Kidney (tissue), 22 donors: ENCODE measurements at places on chromosomes 5 and 9.

DNA sequence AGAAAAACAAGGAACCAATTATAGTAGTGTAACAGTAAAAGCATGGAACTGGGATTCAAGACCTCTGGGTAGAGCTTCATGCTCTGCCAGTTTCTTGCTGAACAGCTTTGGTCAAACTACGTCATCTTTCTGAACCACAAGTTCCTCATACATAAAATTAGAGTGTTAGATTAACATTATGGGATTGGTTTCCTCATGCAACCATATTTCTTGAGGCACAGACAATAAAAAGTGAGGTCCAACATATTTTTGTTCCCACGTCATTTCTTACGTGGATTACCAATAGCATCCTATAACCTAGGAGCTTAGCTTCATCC, 354.8 kb downstream of the TMEM232 start:
- DNase-seq, result no peak
- H3K36me3 ChIP-seq, result no peaks in the 10 kb centered on the region
- H3K4me1 ChIP-seq, result no peaks in the 10 kb centered on the region
- H3K27ac ChIP-seq, result no peak overlapping the region
- no peaks in the 10 kb centered on the region for H3K27me3 ChIP-seq

DNA sequence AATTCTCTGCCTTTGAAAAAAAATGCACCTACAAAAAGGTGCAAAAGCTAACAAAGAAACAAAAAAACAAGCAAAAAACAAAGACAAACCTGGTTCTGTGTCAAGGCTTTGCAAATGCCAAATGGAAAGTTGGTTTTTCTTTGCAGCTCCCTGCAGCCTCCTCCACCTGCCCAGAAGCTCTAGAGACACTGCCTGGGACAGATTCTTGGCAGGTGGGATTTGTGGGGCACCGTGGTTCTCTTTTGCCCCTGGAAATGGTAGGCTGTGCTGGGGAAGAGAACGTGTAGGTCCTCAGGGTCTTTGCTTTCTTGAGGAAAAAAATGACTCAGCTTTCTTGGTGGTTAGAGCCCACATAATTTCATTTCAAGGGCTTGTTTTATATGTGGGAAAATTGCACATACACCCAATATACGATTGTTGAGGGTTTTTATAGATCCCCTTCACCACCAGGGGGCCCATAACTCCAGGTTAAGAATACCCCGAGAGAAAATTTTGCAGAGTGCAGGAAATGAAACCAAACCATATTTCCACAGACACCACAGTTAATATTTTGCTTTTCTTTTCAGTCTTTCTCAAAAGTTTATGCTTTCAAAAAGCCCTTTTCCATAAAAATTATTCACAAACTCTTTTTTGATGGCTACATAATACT, 58.7 kb downstream of the NXNL2 start:
- no peak overlapping the region for H3K27ac ChIP-seq
- no peaks in the 10 kb centered on the region for H3K36me3 ChIP-seq
- H3K4me1 ChIP-seq, result no peaks in the 10 kb centered on the region
- no peak overlapping the region for H3K4me3 ChIP-seq

DNA sequence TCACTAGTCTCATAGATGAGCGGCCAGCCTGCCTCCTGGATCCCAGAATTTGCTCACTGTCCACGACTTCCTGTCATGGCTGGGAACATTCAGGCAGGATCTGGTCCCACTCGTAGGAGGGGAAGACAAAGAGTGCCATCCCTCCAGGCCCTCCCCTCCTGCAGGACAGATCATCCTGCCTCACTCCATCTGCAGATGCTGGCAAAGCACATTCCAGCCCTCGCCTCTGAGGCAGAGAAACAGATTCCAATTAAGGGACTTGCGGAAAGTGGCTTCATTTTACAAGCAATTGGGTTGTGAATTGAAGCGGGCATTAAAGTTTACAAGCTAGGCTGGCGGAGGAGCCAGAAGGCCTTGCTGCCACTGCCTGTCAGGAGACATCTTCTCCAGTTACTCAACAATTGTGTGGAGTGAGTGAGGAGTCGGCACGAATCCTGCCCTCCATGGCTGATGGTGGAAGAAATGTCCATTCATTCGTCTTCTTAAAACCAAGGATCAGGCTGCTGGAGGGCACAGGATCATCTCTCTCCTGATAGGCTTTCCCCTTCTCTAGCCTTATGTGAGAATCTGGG, 41.8 kb upstream of the KCNMB1 start:
- DNase-seq, result peak; percentile 53
- no peak overlapping the region for H3K4me3 ChIP-seq
- H3K4me1 ChIP-seq, result no peaks in the 10 kb centered on the region
- no peaks in the 10 kb centered on the region for H3K27me3 ChIP-seq
- H3K27ac ChIP-seq, result no peak overlapping the region

DNA sequence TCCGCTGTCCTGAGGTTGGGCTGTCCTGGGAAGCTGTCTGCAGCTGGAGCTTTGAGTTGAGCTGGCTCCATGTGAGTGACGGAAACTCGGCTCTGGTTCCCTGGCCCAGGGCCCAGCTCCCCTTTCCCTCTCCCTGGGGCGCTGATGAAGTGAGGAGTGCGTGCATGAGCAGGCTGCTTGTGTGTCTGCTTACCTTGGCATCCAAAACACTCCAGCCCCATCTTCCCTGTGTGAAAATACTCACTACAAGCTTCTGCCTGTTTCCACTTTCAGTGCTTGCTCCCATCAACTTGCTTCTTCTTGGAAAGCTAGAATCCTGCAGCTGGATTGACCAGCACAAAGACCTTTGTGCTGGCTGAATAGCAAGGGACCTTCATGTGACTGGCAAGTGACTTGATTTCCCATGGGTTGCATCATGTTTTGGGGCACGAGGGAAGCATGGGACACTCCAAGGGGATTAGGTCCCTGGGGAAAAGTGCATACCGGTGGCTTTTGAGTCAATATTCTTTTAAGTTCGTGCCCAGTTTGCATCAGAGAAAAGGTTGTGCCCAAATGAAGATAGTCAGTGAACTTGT, 198.1 kb downstream of the GADD45G start:
- H3K27ac ChIP-seq, result no peak overlapping the region
- no peak overlapping the region for H3K4me3 ChIP-seq
- H3K27me3 ChIP-seq, result no peaks in the 10 kb centered on the region
- H3K36me3 ChIP-seq, result no peaks in the 10 kb centered on the region
- no peak for DNase-seq

- no peak overlapping the region for H3K4me3 ChIP-seq
- DNase-seq, result no peak
- H3K36me3 ChIP-seq, result no peaks in the 10 kb centered on the region
- H3K4me1 ChIP-seq, result no peaks in the 10 kb centered on the region
These were observed 68.1 kb downstream of the SEMA6A start for GRCh38 chr5:116506488-116506887.

GRCh38 chr5:95162231-95162992, 122.5 kb downstream of the MCTP1 start:
- H3K27me3 ChIP-seq, result no peaks in the 10 kb centered on the region
- no peaks in the 10 kb centered on the region for H3K4me1 ChIP-seq
- H3K4me3 ChIP-seq, result no peak overlapping the region
- H3K27ac ChIP-seq, result no peak overlapping the region
- H3K36me3 ChIP-seq, result no peaks in the 10 kb centered on the region
- DNase-seq, result no peak

GRCh38 chr9:98550206-98550820, 158.4 kb downstream of the GABBR2 start:
- DNase-seq, result no peak
- H3K4me1 ChIP-seq, result no peaks in the 10 kb centered on the region
- peaks cover 5% of the 10 kb centered on the region for H3K27me3 ChIP-seq
- no peak overlapping the region for H3K27ac ChIP-seq
- H3K36me3 ChIP-seq, result no peaks in the 10 kb centered on the region

- peak; percentile 2 for DNase-seq
- H3K36me3 ChIP-seq, result no peaks in the 10 kb centered on the region
- no peak overlapping the region for H3K4me3 ChIP-seq
- H3K4me1 ChIP-seq, result no peaks in the 10 kb centered on the region
- H3K27me3 ChIP-seq, result no peaks in the 10 kb centered on the region
These were observed 139.6 kb downstream of the HTR1A start for GRCh38 chr5:63822614-63823013.

DNA sequence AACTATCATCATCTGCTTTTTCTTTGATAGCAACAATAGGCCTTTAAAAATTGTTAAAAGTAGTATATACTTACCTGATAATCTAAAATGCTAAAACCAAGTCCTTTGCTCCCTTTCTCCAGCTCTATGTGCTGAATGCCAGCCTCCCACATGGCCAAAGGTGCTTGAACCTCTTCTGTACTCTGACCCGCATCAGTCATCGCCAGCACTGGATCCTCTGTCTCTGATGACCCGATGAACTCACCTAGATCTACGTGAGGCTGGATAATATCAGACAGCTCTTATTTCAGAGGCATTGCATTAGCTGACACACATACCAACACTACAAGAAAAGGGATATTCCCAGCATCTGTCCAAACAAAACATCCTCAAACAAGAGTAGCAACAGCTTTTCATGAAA, 89.5 kb downstream of the MPDZ start:
- DNase-seq, result no peak
- peaks cover 4% of the 10 kb centered on the region for H3K36me3 ChIP-seq
- H3K4me3 ChIP-seq, result no peak overlapping the region
- no peaks in the 10 kb centered on the region for H3K4me1 ChIP-seq
- no peak overlapping the region for H3K27ac ChIP-seq

DNA sequence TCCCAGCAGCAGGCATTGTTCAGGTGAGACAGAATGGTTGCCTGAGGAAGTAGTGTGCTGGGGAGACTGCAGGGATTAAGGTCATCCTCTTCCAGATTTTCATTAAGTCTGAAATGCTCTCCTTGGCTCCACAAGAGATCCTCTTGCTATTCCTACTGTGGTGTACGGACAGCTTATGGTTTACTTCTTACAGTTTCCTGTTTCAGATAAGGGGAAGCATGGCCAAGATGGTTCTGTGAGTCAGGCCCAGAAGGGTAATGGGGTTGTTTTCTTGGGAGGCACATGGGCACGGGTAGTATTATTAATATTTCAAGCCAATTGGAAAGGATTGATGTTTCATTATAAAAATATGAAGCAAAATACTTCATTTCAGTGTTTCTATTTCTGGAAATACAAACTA, 42.9 kb downstream of the GLRX start:
- peaks cover 3% of the 10 kb centered on the region for H3K4me1 ChIP-seq
- no peak for DNase-seq
- H3K4me3 ChIP-seq, result no peak overlapping the region
- no peaks in the 10 kb centered on the region for H3K36me3 ChIP-seq
- H3K27me3 ChIP-seq, result no peaks in the 10 kb centered on the region
- peak overlapping the region; percentile 6 for H3K27ac ChIP-seq

DNA sequence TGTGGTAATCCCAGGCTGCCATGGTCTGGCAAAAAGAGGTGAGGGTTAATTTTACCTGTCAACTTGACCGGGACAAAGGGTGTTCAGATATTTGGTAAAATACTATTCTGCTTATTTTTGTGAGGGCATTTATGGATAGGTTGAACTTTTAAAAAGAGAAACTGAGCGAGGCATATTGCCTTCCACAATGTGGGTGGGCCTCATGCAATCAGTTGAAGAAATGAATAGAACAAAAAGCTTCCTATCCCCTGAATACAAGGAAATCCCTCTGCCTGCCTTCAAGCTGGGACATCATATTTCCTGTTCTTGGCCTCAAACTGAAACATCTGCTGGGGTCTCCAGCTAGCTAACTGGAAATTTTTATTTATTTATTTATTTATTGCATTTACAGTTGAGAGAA, 734.7 kb downstream of the IRX1 start:
- no peaks in the 10 kb centered on the region for H3K27me3 ChIP-seq
- DNase-seq, result no peak
- H3K36me3 ChIP-seq, result no peaks in the 10 kb centered on the region
- H3K4me1 ChIP-seq, result no peaks in the 10 kb centered on the region
- H3K27ac ChIP-seq, result no peak overlapping the region

DNA sequence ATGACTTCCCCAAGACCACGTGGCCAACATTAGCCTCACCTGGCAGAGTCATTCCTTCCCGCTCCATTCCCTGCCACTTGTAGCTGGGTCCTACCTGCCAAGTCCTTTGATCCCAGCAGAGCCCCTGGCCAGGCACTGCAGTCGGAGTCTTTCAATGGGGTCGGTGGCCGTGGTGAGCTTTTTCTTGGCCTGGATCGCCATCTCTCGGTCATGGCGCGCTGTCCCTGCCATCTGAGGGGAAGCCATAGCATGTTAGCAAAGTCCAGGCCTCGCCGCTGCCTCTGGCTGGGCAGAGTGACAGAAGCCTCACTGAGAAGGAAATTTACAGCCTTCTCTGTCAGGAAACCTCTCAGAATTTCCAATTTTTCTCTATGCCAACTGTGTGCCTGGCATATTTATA, 17.5 kb downstream of the CAPSL start:
- no peak overlapping the region for H3K27ac ChIP-seq
- H3K27me3 ChIP-seq, result no peaks in the 10 kb centered on the region

GRCh38 chr5:35303152-35303551, 72.9 kb upstream of the PRLR start:
- no peaks in the 10 kb centered on the region for H3K36me3 ChIP-seq
- no peaks in the 10 kb centered on the region for H3K27me3 ChIP-seq
- DNase-seq, result peak; percentile 11
- H3K4me1 ChIP-seq, result no peaks in the 10 kb centered on the region

- H3K27ac ChIP-seq, result no peak overlapping the region
- no peaks in the 10 kb centered on the region for H3K27me3 ChIP-seq
- H3K4me3 ChIP-seq, result no peak overlapping the region
- no peak for DNase-seq
- no peaks in the 10 kb centered on the region for H3K4me1 ChIP-seq
These were observed 287.7 kb downstream of the FBXL7 start for GRCh38 chr5:15787681-15788080.
